ENCODE measurements at places on chromosomes 6 and 20.

GRCh38 chr6:27854421-27854820, 57.8 kb downstream of the OR2B2 start:
- DNase-seq = no peak

DNA sequence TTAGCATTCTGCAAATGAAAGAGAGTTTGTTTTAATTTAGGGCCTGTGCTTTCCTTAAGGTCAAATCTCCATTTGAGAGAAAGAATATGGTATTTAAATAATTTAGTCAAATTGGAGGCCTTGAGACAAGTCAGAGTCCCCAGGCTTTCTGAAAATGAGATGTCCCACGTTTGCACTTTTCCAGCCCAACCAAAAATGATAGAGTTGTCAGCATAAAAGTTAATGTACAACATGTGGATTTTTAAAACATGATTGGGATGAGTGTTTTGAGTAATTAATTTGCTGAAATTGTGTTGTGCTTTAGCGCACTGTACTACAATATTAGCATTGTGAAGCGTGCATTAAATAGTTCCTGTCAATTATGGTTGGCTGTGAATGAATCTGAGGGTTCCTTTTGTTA, 10.0 kb downstream of the CD83 start:
- DNase-seq = no peak

- DNase-seq = no peak
Measured at GRCh38 chr6:124960757-124961463, 1.3 kb upstream of the RNF217 start.

DNA sequence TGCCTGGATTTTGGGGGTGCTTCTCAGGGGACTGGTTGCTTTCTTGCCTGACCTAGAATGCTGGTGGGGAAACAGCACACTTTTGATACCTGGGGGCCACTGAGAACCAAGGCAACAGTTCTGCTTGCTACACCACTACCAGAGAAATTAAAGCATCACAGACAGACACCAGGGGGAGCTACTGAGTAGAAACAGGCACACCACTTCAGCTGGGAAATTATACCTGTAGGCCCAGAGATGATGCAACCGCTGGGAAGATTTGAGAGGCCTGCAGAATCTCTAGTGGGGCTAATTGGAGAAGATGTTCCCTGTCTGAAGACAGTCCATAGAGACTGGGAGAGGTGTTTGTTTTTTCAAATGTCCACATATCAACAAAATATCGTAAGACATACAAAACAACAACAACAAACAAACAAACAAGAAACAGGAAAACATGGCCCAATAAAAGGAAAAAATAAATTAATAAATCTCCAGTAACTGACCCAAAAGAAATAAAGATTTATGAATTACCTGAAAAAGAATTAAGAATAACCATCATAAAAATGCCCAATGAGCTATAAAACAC, 129.4 kb upstream of the RIN2 start:
- DNase-seq = no peak

- no peak for DNase-seq
Measured at GRCh38 chr6:127484212-127484863, 25.1 kb upstream of the KIAA0408 start.
